Fibroblast of lung (primary cell): ENCODE measurements at places on chromosomes 7 and 10.
A peak's percentile ranks its signal among the peaks of the same experiment; 100 is the strongest.

GRCh38 chr10:112202561-112203241 is 19.1 kb upstream of the GPAM start:
- peak; percentile 70 for DNase-seq

GRCh38 chr7:93202594-93203250 is 23.5 kb downstream of the HEPACAM2 start:
- no peak for DNase-seq

GRCh38 chr10:48527756-48528155 is 77.1 kb downstream of the ARHGAP22 start:
- no peak for DNase-seq

- DNase-seq: no peak
These were observed 46.5 kb upstream of the EMX2 start for GRCh38 chr10:117496031-117496430.

DNA sequence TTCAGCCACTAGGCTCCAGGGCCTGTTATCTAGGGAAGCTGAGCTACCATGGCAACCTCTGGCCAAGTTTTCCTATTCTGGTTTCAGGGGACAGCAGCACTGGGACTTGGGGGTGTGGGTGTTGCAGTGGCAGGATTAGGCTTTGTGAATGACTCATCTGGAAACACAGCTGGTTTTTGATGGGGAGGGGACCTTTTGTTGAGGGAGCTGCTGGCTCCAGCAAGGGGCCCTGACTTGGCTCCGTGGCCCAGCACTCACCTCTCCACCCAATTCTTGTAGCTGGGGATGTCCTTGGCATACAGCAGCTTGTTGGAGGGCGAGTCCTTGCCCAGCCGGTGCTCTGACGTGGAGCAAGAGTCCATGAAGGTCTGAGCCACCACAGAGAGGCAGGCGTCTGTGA is 435.9 kb downstream of the PLXNA4 start:
- DNase-seq: peak; percentile 39

DNA sequence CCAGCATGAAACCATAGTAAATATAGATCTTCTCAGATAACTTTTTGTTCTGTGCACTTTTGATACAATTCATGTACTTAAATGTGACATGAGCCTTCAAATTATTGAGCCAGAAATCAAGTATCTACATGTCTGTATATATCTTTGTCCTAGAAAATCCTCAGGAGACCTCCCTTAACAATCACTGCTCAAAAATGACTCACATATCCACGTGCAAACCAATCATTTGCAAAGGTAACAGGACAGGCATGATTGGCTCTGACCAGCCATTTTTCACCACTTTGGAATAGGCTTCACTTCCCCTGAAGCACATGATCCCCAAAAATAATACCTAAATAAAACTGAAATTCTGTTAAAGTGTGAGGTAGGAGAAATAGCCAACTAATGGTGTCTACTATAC is 902.5 kb downstream of the PCDH15 start:
- DNase-seq: no peak

GRCh38 chr10:49664842-49665355 is 14.6 kb upstream of the C10orf53 start:
- no peak for DNase-seq

- peak; percentile 79 for DNase-seq
These were observed 112.0 kb downstream of the PDE1C start for GRCh38 chr7:31958226-31958625.

GRCh38 chr7:107160389-107160788 is 8.4 kb upstream of the HBP1 start:
- DNase-seq: no peak

GRCh38 chr7:960269-960871 is 5.9 kb upstream of the ADAP1 start:
- DNase-seq: no peak

GRCh38 chr10:63286340-63286739 is 153.2 kb downstream of the NRBF2 start:
- DNase-seq: peak; percentile 71

- no peak for DNase-seq
These were observed 3.6 kb downstream of the GIMAP4 start for GRCh38 chr7:150570556-150571465.

DNA sequence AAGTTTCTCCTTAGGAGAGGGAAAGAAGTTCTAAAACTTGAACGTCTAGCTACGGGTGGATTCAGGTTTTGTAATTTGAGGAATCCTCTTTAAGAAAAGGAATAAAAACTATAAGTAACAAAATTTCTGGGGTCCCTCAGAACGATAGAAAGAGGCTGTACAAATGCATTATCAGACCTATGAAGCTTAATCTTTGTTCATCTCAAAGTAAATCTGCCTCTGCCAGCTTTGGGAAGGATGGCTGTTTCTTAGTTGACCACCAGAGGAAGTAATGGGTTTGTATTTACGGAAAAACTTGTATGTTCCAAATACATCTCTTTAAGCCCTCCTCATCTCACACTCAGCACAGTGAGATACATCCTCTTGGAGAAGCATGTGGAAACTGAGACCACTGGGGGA is 864 bp downstream of the PSTK start:
- DNase-seq: peak; percentile 48

- no peak for DNase-seq
These were observed 122.5 kb downstream of the CTNNA3 start for GRCh38 chr10:67573484-67573883.

GRCh38 chr10:31875608-31876007 is 53.0 kb downstream of the ARHGAP12 start:
- DNase-seq: no peak

- DNase-seq: no peak
These were observed 21.0 kb downstream of the CFAP58 start for GRCh38 chr10:104374591-104374990.

DNA sequence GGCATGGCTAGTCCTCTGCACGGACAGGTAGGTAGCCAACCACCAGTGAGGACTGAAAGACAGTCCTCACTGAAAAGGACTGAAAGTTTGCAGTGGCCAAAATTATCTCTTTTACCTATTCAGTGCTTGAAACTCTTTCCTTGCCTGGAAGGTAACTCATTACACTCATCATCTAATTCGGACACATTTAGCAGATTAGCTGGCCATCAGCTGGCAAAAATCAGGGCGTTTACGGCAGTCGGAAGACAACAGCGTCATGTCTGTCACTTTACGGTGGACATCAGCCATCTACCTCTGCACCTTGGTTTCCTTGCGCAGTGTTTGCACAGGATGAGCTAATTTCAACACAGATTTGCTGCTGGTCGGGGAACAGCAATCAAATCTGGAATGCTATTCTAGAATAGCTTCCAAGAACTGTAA is 740 bp downstream of the ANXA7 start:
- DNase-seq: no peak

- DNase-seq: no peak
These were observed 94.1 kb downstream of the GRM8 start for GRCh38 chr7:127158659-127159058.

- no peak for DNase-seq
These were observed 56.9 kb downstream of the NEUROG3 start for GRCh38 chr10:69516316-69516715.

DNA sequence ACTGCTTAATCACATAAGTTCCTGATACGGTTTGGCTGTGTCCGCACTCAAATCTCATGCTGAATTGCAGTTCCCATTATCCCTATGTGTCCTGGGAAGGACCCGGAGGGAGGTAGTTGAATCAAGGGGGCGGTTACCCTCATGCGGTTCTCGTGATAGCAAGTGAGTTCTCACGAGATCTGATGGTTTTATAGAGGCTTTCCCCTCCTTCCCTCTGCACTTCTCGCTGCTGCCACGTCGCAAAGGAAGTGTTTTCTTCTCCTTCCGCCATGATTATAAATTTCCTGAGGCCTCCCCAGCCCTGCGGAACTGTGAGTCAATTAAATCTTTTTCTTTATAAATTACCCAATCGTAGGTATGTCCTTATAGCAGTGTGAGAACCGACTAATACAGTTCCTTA is 226.2 kb downstream of the SKAP2 start:
- DNase-seq: no peak

DNA sequence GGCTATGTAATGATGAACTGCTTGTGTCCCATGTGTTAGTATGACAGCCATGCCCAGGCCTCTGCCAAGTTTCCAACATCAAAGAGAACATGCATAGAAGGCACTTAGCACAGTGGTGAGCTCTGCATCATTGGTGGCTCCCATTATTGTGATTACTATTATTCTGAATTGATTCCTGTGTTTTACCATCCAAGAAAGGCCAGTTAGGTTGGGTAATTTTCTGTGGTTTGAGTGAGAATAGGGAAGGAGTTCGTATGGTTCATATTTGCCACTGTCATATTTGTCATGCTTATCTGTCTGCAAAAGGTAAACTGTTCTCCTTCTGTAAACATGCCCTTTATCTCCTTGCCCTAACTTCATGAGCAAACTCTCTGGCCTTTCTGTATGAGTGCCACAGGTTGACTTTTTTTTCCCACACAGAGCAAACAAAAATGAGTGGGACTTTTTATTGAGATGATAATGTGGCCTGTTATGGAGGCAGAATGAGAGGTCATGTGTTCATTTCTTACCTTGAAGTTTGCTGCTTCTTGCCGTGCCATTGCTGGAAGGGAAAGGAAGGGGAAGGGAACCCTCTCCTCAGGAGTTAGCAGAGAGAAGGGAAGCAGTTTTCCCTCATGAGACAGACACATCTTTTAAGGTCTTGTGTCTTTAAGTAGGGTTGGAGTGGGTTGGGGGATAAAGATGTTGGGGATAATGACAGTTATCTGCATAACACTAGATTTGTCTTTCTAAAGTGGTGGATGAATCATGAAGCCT is 301.9 kb downstream of the LRMDA start:
- no peak for DNase-seq

DNA sequence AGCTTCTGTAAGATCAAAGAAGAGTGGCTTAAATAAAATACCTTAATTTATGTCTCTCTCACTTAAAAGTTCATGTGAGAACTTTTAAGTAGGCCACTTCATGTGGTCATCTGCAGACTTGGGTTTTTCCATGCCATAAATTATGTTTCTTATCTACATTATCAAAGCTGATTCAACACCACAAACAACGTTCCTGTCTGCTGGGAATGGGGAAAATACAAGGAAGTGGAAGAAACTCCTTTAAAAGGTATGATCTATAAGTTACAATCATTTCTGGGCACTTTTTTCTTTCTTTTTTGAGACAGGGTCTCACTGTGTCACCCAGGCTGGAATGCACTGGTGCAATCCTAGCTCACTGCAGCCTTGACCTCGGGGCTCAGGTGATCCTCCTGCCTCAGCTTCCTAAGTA is 16.9 kb upstream of the OTUD1 start:
- DNase-seq: no peak

DNA sequence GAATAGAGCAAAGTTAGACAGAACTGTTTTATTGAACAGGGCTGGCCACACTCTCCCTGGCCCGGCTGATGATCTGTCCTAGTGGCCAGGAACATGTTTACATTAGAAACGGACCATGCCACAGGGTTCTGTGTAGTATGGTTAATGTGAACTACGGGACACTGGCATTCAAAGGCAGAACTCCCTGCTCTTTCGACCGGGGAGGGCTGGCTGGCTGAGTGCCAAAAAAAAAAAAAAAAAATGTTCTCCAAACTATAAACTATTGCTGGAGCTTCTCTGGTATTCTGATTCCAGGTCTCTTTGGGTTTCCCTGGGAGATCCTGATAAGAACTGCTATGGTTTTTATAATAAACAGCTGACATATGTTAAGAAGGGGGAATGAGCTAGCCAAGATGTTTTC is 1262.6 kb upstream of the SORCS1 start:
- peak; percentile 4 for DNase-seq

- DNase-seq: peak; percentile 77
These were observed 150.1 kb upstream of the KLF6 start for GRCh38 chr10:3935141-3935540.

GRCh38 chr7:87512906-87513305 is 37.4 kb upstream of the ABCB4 start:
- no peak for DNase-seq

DNA sequence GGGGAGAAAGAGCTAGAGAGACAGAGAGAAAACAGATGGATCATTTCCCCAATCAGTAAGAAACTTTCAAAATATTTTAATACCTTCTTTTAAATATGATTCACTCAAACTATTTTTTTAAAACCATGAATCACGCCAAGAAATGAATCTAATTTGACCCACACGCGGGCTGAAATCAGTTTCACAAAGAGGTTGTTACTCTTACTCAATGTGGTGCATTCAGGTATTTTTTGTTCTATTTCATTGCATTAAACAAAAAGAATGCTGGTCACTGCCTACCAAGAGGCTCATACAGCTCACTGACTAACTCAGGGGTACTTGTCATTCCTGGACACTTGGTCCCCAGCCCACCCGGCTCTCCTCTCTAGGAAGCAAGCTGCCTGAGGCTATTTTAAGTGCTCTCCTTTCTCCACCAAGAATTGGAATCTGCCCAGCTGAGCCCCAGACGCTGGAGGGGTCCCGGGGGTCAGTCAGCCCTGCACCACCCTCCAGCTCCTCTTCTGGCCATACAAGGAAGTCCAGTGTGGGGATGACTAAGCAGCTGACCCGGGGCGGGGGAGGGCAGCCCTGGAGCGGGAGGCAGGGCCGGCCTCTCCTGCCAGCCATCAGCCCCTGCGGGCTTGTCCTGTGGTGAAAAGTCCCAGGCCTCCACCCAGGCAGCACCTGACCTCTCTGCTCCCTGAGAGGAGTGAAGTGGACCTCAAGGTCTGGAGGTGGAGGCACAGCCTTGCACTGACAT is 21.7 kb upstream of the PFKP start:
- DNase-seq: peak; percentile 87

DNA sequence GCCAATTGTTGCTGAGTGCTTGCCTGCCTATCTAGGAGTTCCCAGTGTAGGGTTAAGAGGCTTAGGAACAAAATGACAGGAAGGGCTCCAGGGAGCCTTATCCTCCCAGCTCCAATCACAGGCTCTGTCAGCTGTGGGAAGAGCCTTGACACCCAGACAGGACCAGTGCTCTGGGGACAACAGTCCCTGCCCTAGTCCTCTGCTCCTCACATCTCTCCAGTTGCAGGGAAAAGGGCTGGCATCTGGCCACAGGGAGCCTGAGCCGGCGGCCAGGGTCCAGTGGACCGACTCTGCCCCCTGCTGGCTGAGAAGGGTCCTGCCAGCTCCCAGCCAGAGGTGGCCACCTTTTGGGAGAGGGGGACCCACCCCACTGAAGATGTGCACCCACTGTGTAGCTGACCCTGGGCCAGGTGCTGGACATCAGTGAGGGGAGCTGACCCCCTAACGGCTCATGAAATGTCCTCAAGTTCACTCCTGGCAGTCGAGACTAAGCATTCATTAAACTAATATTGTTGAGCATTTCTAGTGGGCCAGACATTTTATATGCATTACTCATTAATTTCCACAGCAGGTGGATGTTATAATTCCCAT is 17.6 kb downstream of the DNAJB12 start:
- DNase-seq: peak; percentile 40

GRCh38 chr10:79982861-79983260 is 34.0 kb upstream of the SFTPD start:
- DNase-seq: no peak

DNA sequence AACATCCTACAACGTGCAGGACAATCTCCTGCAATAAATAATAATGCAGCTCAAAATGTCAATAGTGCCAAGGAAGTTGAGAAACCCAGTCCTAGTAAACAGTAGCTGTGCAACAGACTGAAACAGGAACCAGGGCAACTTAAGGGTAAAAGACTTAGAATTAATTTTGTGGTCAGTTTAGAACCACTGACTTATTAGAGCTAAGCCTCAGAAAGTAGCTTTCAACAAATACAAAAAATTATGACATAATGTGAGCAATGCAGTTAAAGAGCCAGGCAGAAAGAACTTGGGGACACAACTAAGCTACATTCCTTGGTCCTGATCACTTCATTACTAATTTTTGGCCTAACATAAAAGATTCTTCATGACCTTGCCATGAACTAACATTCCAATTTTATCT is 195.4 kb downstream of the MACC1 start:
- DNase-seq: peak; percentile 64
